ENCODE measurements at places on chromosomes 3 and 15. TPM values are rescaled to one million over a fixed set of nuclear protein-coding genes. Genes with fewer than 3 reads are reported as not detected.

Gene SNTN
- not detected for total RNA-seq

Gene ZNF280D
- total RNA-seq, result 13.5 TPM

Gene GPR62
- total RNA-seq, result not detected

Gene C3orf33
- total RNA-seq, result 1.4 TPM

Gene UROC1
- not detected for total RNA-seq

Gene CRABP1
- not detected for total RNA-seq

Gene CHRM5
- 0.20 TPM for total RNA-seq

Gene RNF111
- total RNA-seq, result 18.7 TPM

Gene KIF9
- 6.1 TPM for total RNA-seq

Gene MCTP2
- 2.8 TPM for total RNA-seq

Gene SLC9A9
- total RNA-seq, result 3.7 TPM

Gene CALML4
- total RNA-seq, result 1.4 TPM

Gene SLC12A1
- total RNA-seq, result not detected

Gene TMEM45A
- total RNA-seq, result 10.7 TPM

Gene C3orf22
- total RNA-seq, result not detected

Gene SLC12A8
- under 0.01 TPM for total RNA-seq

Gene CLDN18
- total RNA-seq, result not detected

Gene GOLGA8K
- total RNA-seq, result not detected

Gene MITF
- total RNA-seq, result 4.4 TPM

Gene CTXN2
- total RNA-seq, result not detected

Gene MRPS22
- 55.4 TPM for total RNA-seq

Gene SLC24A5
- total RNA-seq, result under 0.01 TPM

Gene A4GNT
- total RNA-seq, result not detected

Gene TLR9
- not detected for total RNA-seq

Gene DZIP1L
- total RNA-seq, result 1.7 TPM

Gene EFCAB12
- under 0.01 TPM for total RNA-seq

Gene CYP11A1
- total RNA-seq, result not detected

Gene CYP19A1
- not detected for total RNA-seq

Gene C3orf80
- total RNA-seq, result under 0.01 TPM

Gene TRH
- total RNA-seq, result not detected

Gene CLDN1
- total RNA-seq, result 0.44 TPM

Gene TJP1
- total RNA-seq, result 68.1 TPM

Gene PTH1R
- total RNA-seq, result not detected

Gene GLDN
- total RNA-seq, result not detected

Gene DUT
- 35.5 TPM for total RNA-seq

Gene SOX14
- total RNA-seq, result not detected

Gene MRPL46
- total RNA-seq, result 12.0 TPM

Gene PDCD6IP
- 90.7 TPM for total RNA-seq

Gene KBTBD12
- total RNA-seq, result not detected

Gene ALDH1A3
- 16.1 TPM for total RNA-seq

Gene SMCO1
- not detected for total RNA-seq

Gene BSN
- under 0.01 TPM for total RNA-seq

Gene SST
- total RNA-seq, result not detected

Gene CCDC39
- total RNA-seq, result not detected

Gene GOLGA8T
- not detected for total RNA-seq

Gene GHRL
- 0.40 TPM for total RNA-seq

Gene C3orf49
- total RNA-seq, result not detected

Gene SLC6A20
- total RNA-seq, result not detected

Gene CPEB1
- total RNA-seq, result under 0.01 TPM

Gene CEP19
- 5.6 TPM for total RNA-seq

Gene PLSCR2
- total RNA-seq, result not detected

Gene DNAH12
- total RNA-seq, result not detected

Gene CNTN6
- not detected for total RNA-seq

Gene BFSP2
- not detected for total RNA-seq

Gene PRSS50
- not detected for total RNA-seq

Gene SLC51A
- total RNA-seq, result not detected
